ENCODE measurements at places on chromosomes 1 and 21.

- DNase-seq: peak; percentile 40
Observed at GRCh38 chr1:244163861-244164510, 112.9 kb downstream of the ZBTB18 start.

GRCh38 chr1:94597701-94598100 lies 56.1 kb upstream of the F3 start:
- DNase-seq: no peak

DNA sequence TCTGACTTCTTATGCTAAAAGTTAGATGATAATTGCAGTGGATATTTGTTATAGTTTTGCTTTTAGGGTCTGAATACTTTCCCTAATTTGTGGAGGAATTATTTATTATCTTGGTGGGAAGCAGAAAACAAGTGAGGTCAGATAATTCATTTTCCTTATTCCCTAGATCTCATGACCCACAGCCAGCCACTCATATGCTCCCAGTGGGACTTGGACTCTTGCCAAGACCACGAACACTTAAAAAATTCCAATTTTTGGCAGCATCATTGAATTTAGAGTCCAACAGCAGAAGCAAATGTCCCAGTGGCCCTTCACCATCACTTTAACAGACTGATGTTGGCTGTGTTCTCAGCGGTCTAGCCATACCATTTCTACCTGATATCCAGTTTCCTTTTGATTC lies 204.2 kb downstream of the HMCN1 start:
- DNase-seq: no peak

- no peak for DNase-seq
Observed at GRCh38 chr1:56973923-56974742, 8.3 kb upstream of the C8B start.
